Activated T-cell treated with anti-CD3 and anti-CD28 coated beads for 4 hours (primary cell): ENCODE measurements at places on chromosomes 5 and 9.
A peak's percentile ranks its signal among the peaks of the same experiment; 100 is the strongest.

DNA sequence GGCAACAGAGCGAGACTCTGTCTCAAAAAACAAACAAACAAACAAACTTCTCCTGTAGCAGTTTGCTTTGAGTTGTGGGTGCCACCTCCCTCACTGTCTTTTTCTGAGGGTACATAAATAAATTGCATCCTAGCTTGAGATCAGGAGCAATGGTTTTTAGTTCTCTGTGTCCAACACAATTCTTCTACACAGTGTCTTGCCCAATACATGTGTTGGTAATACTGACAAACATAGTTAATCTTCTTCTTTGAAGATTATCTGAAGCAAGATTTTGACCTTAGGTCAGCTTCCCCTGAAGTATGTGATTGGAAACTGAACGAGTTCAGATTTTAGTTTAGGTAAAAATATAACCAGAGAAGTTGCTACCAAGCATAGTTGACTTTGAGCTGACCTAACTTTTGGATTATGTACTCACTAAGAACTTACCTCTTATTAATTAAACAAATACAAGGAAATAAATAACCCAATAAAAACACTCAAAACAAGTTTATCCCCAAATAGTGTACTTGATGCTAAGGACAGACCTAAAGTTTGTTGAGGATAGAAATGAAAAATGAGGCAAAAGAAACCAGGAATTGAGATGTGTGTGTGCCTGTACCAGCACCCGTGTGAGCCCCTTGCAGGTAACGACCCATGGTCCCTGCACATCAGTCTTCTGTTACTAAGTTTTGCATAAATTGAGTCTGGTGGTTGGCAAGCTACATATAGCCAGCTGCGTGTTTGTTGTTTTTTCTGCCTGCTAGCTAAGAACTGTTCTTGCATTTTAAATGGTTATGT is 16.2 kb downstream of the TJP2 start:
- DNase-seq, result no peak

DNA sequence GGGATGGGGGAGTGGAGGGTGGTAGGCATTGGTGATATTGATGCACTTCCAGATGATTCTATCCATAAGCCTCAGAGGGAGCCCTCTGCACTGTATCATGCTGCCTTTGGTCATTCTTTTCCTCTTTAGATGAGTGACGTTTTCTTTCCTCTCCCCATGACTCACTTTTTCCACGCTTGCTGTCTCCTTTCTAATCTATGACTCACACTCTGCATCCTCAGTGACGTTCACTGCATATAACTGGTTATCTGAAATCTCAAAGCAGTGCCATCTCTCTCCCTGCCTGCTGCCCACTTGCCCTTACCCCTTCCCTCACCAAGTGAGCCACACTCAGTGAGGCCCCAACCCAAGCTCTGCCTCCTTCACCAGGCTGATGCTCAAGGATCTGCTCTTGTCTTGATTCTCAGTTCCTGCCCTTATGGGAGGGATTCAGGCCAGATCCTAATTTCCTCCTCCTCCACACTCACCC is 31.6 kb downstream of the PTGS1 start:
- DNase-seq, result peak; percentile 25

DNA sequence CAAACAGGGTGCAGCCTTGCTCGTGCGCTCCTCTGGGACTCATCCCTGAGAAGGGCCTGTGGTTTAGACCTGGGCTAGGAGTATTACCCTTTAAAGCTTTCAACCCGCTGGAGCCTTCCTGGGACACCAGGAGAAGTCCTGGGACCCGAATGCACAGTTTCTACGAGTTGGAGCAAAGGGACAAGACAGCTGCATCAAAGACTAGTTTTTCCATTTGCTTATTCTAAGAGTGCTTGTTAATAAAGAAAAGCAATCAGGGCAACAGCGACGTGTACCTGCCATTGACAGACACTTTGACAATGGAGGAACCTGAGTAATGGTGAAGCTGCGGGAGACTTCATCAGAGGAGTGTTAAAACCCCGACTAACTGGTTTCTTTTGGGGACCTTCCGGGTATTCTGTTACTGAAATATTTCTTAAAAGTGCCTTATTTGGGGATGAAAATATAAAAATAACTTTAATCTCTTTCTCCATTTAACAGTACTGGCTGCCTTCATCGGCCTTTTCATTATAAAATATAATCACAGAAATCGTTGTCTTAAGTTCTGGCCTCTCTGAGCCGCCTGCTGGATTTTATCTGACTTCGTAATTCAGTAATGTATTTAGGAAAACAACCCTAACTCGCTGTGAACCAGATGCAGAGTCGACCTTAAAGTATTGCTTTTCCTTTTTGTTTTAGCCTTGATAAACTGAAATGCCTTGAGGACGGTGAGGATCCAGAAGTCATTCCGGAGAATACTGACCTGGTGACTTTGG is 732 bp downstream of the SNAPC3 start:
- no peak for DNase-seq

DNA sequence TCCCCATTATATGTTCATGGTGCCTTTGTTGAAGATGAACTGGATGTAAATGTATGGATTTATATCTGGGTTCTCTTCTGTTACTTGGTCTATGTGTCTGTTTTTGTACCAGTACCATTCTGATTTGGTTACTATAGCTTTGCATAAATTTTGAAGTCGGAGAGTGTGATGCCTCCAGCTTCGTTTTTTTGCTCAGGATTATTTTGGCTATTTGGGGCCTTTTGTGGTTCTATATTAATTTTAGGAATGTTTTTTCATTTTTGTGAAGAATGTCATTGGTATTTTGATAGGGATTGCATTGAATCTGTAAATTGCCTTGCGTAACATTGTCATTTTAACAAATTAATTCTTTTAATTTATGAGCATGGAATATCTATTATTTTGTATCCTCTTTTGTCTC is 36.6 kb upstream of the ZNF366 start:
- DNase-seq, result no peak

GRCh38 chr9:7970681-7971330 is 171.2 kb upstream of the DMAC1 start:
- DNase-seq, result no peak

DNA sequence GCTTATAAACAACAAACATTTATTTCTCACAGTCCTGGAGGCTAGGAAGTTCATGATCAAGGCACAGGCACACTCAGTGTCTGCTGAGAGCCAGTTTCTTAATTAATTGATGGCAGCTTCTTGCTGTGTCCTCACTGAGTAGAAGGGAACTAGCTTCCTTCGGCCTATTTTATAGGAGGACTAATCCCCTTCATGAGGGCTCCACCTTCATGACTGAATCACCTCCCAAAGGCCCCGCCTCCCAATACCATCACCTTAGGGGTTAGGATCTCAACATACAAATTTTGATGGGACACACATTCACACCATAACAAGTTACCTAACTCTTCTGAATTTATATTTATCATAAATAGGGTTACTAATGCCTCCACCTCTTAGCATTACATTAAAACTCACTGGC is 129.8 kb downstream of the GNAQ start:
- no peak for DNase-seq

DNA sequence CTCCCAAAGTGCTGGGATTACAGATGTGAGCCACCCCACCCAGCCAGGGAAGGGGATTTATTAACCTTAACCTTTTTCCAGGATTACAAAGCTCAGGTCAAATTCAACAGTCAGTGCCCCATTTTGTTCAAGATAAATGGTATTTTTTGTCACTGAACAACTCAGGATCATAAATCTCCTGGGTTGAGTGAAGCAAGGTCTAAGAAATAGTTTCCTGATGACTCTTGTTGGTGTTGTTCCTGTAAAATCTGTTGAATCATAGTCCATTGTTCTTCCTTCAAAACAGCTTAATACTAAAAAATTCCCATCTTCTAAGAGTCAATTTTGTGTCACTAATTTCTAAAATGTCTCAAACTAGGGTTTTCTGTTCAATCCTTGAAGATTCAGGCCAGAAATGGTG is 33.9 kb upstream of the JMY start:
- DNase-seq, result no peak

GRCh38 chr5:82347201-82347865 is 69.2 kb upstream of the RPS23 start:
- no peak for DNase-seq

DNA sequence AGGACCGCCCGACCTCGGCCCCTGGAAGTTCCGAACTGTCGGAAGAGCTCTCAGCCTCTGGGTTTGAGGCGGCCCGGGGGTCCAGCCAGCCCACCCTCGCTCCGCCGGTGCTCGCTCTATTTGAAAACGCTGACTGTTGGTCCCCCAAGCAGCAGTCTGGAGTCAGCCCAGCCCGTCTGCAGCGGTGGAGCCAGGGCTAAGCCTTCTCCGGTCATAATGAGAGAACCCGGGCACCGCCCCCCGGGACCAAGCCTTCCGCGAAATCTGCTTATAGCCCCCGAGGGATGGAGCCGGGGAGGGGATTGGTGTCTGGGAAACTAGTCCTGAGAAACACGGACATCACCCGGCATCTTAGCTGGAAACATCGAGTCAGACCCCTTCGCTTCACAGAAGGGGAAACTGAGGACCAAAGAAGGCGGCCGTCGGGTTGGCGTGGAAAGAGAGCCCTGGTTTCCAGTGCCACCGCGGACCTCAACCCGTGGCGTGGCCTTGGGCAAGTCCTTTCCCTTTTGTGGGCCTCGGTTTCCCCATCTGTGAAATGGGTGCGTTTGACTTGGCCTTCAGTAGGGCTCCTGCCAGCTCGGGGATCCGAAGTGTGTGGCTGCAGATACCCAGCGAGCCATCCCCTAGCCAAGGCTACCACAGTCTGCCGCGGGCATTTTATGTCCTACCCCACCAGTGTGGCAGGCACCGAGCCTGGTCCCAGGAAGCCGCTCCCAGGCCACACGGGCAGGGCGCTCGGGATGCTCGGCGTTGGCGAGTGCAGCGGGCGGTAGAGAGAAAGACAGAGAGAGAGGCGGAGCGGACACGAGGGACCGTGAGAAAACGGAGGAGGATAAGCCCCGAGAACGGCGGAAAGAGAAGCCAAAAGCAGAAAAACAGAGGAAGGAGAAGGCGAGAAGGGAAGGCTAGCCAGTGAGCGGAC is 857 bp downstream of the ADAM19 start:
- DNase-seq, result no peak

DNA sequence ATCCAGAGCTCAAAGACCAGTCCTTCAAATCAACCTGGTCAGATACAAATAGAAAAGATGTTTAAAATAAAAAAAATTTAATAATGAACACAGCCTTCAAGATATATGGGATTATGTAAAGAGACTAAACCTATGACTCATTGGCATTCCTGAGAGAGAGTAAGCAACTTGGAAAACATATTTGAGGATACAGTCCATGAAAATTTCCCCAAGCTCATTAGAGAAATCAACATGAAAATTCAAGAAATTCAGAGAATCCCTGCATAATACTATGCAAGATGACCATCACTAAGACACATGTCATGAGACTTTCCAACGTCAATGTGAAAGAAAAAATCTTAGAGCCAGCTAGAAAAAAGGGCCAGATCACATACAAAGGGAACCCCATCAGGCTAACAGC is 512.9 kb upstream of the PTGER4 start:
- DNase-seq, result no peak

DNA sequence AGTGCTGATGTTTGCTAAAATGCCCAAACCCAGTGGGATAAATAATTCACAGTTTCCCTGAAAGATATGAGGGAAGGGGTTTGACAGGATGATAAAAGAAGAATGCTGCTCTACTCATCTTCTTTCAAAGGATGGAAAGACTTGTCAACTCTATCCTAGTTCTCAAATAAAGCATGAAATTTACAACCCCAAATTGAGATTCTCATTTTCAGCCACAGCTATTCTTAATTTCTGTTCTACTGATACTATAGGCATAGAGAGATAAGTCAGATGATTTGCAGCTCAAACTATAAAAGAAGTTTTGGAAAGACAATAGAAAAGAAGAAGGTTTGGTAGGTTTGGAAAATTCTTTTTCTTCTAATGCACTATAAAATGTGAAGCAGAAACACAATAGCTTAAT is 542.6 kb downstream of the CSNK1G3 start:
- no peak for DNase-seq

DNA sequence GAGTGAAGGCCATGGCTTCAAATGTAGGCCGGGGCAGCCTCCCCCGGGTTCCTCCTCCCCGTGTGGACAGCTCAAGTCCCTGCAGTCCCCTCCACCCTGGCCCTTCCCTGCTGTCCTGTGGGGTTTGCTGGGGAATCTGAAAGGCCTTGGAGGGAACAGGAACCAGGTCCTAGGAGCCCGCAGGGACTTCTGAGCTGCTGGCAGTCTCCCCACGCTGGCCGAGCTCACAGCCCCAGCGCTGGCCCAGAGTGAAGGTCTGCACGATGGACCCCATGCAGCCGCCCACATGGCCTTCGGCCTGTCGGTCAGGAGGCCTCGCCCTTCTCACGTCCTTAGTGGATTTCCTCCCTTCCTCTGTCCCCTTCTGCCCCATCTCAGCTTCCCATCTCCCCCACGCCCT is 25.7 kb upstream of the NOTCH1 start:
- DNase-seq, result no peak

- DNase-seq, result no peak
Measured at GRCh38 chr9:107635803-107636174, 146.2 kb upstream of the KLF4 start.

DNA sequence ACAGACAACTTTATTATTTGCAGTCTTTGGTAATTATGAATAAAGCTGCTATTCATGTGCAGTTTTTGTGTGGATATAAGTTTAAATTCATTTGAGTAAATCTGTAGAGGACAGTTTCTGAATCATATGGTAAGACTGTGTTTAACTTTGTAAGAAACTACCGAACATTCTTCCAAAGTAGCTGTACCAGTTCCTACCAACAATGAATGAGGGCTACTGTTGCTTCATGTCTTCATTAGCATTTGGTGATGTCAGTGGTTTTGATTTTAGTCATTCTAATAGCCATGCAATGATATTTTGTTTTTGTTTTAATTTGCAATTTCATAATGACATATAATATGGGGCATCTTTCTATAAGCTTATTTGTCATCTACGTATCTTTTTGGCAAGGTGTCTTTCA is 501.3 kb upstream of the RORB start:
- DNase-seq, result no peak

- peak; percentile 16 for DNase-seq
Measured at GRCh38 chr9:133656211-133657119, 20.3 kb downstream of the DBH start.

DNA sequence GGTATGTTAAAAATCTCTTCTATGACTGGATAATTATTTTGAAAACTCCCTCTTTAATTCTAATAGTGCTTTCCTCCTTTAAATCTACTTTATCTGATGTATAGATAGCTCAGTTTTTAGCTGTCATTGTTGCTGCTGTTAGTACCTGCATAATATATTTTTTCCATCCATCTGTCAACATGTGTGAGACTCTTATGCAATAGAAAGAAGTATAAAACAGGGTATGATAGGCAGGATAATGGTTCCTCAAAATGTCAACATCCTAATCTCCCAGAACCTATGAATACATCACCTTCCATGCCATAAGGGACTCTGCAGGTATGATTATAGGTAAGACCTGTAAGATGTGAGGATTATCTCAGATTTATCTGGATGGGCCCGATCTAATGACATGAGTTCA is 136.9 kb upstream of the LHFPL2 start:
- DNase-seq, result no peak
